ENCODE measurements at places on chromosomes 13 and 19.

- DNase-seq = peak; percentile 34
Observed at GRCh38 chr19:29645911-29646310, 19.4 kb upstream of the PLEKHF1 start.

DNA sequence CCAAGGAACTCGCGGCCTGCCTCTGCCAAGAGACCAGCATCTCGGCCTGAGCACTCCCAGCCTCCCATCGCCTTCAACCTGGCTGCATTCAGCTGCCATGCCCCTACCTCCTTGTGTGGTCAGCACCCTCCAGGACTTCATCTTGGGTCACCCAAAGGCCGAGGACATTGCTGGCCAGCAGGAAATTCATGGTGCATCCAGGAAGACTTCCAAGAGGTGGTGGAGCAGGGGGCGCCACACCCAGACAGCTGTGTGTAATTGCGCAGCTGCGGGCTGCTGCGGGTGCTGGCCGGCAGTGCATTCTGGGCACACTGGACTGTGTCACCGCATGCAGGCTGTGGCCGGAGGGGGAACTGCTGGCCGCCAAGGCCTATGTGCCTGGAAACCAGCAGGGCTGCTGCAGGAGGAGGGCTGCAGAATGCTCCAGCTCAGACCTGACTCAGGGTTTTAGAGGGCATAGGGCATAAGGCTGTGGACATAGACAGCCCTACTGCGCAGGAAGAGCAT lies 164.3 kb upstream of the TUBA3C start:
- DNase-seq = no peak

- no peak for DNase-seq
Observed at GRCh38 chr13:97223037-97223710, 1.0 kb downstream of the MBNL2 start.

DNA sequence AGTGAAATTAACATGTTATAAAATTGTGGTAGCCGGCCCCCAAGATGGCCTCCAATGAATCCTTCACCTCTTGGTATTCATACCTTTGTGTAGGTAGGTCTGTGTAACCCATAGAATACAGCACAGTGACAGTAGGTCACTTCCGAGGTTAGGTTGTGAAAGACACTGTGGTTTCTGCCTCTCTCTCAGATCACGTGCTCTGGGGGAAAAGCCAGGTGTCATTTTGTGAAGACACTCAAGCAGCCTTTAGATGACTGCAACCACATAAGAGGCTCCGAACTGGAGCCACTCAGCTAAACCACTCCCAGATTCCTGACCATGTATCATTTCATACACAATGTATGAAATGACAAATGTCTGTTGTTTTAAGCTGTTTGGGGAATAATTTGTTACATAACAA lies 9.8 kb upstream of the USPL1 start:
- no peak for DNase-seq

- DNase-seq = peak; percentile 66
Observed at GRCh38 chr13:31242916-31243315, 43.1 kb downstream of the B3GLCT start.

DNA sequence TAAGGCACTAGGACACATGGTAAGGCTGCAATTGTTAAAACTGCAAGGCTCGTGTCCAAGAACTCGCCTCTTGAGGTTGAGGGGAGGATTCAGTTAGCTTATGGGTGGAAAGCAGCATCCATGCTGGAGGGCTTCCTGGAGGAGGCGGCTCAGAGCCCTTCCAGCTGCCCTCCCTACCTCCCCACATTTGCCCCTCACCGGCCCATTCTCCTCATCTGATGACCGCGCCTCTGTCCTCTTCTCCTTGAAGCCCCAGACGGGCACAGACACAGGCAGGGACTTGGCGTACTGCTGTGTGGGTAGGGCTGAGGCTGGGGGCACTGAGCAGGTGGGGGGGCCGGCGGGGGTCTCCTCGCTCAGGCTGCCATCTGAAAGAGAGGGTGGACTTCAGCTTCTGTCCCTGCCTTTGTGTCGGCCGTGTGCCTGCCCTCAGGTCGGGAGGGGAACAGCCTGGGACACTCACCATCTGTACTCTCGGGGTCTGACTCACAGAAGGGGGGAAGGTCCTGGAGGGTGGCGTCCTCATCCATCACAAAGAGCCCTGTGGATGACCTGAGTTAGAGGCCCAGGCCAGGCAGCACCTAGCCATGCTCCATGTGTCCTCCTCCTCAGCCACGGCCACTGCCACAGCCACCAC lies 4.1 kb upstream of the PNKP start:
- peak; percentile 38 for DNase-seq

- DNase-seq = no peak
Observed at GRCh38 chr19:10092648-10093294, 6.7 kb downstream of the SHFL start.

- DNase-seq = no peak
Observed at GRCh38 chr13:59770451-59770850, 393.3 kb downstream of the DIAPH3 start.

DNA sequence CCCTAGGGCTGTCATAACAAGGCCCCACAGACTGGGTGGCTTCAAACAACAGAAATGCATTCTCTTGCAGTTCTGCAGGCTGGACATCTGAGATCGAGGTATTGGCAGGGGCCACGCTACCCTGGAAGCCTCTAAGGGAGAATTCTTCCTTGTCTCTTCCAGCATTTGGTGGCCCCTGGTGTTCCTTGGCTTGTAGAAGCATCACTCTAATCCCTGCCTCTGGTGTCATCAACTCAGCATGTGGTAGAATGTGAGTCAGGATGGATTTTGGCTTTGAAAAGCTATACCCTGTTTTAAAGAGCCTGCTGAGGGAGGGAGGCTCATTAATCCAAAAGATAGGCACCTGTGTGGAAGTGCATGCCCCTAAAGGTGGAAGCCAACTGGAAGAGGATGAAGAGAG lies 7.9 kb upstream of the GGACT start:
- DNase-seq = no peak

DNA sequence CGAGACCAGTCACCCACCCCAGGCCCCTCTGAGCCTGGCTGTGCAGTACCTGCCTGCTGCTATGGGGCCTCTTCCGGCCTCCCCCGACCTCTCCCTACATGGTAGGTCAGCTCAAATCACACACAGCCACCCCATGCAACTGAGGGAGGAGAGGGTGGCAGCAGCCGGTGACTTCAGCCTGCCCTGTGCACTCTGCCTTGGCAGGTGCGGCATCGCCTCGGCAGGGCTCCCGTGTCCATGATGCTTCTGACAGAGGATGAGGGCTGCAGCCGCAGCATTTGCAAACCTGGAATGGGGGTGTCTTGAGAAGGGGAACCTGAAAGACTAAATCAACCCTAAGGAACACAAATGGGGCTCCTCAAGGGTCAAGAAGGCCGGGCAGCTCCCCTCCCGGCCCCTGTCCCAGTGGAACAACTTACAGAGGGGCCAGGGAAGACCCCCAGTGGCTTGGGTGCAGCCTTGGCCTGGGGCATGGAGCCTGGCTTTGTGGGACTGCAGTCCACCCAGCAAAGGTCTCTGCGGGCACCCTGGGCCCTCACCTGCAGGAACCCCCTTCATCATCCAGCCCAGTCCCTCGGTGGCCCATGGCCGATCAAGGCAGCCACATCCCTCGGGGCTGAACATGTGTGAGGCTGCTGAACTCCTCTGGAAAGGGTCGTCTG lies 6.7 kb downstream of the TEX29 start:
- DNase-seq = no peak
